ENCODE measurements at places on chromosomes 12 and 14.

- no peak for DNase-seq
These were observed 220.2 kb downstream of the AEBP2 start for GRCh38 chr12:19659501-19659900.

DNA sequence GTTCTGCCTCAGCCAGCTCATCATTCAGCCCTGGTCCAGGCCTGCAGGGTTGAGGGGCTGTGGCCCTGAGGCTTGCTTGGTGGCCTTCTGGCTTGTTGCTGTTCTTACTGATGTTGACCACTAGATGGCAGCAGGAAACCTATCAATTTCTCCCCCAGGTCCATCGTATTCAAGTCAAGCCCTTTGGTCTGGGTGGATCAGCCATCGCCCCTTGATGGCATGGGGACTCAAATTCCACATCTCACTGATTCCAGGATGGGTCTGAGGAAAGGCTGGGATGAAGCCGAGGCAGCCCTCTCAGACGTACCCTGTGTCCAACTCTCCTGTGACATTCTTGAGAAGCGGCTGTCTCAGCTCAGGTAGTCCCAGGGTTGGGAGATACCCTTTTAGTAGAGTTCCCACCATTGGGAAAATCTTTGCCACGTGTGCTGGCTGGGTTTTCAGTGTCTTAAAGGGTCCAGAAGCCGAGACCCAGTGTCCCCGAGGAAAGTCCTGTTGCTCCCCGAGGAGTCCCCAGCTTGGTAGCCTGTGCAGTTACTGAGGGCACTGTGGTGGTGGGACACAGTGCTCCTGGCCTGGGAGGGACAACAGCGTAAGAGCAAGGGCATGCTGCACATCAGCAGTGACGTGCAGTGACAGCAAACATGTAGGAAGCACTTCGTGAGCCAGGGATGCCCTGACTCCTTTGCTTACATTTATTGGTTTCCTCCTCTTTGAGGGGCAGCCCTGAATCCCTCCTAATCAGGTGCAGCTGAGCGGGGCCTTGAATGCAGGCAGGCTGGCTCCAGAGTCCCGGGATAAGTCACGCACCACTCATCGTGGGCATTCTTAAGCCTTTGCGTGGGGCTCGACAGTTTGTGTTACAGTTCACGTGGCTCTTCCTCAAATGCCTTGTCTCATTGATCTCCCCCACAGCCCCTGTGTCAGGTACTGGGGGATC, 58.6 kb downstream of the TSPAN9 start:
- peak; percentile 35 for DNase-seq

- peak; percentile 42 for DNase-seq
These were observed 1.1 kb upstream of the TUBA1A start for GRCh38 chr12:49189731-49190716.

- no peak for DNase-seq
These were observed 15.3 kb upstream of the BDKRB2 start for GRCh38 chr14:96189281-96189711.

GRCh38 chr14:67533754-67534085, 630 bp downstream of the PLEKHH1 start:
- DNase-seq = no peak

DNA sequence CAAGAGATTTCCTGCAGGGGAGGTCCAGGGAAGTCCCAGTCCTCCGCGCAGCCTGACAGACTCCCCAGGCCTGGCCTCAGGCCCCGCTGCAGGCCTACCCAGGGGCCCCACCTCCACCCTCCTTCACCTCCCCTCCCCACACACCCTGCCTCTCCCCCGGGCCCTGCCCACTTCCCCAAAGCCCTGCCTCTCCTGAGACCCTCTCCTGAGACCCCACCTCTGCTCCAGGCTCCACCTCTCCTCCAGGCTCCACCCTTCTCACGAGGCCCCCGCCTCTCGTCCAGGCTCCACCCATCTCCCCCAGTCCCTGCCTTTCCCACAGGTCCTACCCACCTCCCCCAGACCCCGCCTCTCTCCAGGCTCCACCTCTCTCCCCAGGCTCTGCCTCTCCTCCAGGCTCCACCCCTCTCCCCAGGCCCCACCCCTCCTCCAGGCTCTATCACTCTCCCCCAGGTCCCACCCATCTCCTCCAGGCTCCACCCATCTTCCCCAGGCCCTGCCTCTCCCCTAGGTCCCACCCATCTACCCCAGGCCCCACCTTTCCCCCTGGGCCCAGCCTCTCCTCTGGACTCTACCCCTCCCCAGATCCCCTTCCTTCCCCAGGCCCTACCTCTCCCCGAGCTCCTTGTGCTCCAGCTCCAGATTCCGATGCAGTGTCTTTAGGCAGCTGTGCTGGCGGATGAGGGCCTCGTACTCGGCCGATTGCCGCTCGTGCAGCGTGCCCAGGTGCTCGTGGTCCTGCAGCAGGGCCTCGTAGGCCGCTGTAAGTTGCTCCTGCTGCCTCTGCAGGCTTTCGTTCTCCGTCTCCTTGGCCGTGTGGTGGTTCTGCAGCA, 58.8 kb upstream of the GPR68 start:
- no peak for DNase-seq

GRCh38 chr12:115135800-115136211, 451.8 kb upstream of the TBX3 start:
- peak; percentile 24 for DNase-seq
